ENCODE measurements at places on chromosomes 16 and 17.

DNA sequence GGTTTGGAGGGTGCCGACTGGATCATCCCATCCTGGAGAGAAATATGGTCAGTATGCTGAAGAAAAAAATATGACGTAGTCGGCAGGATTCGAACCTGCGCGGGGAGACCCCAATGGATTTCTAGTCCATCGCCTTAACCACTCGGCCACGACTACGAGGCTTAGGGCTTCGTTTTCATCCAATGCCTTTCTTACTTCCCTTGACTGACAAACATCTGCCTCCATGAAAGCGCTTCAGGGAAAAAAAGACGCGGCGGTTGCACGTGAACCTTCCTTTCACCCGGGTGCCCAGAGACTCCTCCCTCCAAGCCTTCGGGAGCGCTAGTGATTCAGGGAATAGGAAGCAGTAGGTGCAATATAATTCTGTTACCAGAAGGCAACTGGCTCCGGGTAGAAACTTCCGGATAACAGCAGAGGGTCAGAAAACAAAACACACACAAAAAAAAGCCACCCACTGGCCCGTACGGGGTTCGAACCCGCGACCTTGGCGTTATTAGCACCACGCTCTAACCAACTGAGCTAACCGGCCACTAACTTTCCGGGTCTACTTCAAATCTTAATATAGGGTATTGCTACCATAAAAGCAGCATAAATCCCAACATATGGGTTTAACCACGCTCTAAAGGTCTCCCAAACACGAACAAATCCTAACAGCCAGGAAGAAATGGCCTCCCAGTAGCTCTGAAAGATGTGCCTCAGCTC is 16.3 kb upstream of the AURKB start:
- no peak for DNase-seq

- no peak for DNase-seq
Observed at GRCh38 chr17:66403846-66404556, 101.6 kb downstream of the PRKCA start.

DNA sequence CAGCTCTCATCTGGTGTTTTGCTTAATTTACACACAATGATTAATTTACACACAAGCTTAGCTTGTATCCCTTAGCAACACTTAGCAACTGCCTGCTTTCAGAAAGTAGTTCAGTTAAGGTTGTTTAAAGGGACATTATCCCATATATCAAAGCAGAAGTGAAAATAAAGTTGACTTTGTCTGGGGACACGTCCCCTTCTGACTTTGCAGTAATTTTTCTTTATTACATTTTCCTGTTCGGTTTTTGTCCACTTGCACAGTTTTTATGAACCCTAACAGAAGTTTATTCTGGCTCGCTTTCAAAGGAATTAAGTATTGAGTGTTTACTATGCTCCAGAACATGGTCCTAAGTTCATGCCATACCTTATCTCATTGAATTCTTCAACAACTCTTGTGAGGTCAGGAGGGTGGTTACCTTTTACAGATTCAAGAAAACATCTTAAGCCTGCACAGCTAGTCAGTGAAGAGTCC is 41.5 kb downstream of the ARHGAP44 start:
- DNase-seq: no peak

- DNase-seq: no peak
Observed at GRCh38 chr16:58448890-58449289, 51.1 kb upstream of the NDRG4 start.

GRCh38 chr16:20910781-20911321 is 10.3 kb downstream of the LYRM1 start:
- no peak for DNase-seq

DNA sequence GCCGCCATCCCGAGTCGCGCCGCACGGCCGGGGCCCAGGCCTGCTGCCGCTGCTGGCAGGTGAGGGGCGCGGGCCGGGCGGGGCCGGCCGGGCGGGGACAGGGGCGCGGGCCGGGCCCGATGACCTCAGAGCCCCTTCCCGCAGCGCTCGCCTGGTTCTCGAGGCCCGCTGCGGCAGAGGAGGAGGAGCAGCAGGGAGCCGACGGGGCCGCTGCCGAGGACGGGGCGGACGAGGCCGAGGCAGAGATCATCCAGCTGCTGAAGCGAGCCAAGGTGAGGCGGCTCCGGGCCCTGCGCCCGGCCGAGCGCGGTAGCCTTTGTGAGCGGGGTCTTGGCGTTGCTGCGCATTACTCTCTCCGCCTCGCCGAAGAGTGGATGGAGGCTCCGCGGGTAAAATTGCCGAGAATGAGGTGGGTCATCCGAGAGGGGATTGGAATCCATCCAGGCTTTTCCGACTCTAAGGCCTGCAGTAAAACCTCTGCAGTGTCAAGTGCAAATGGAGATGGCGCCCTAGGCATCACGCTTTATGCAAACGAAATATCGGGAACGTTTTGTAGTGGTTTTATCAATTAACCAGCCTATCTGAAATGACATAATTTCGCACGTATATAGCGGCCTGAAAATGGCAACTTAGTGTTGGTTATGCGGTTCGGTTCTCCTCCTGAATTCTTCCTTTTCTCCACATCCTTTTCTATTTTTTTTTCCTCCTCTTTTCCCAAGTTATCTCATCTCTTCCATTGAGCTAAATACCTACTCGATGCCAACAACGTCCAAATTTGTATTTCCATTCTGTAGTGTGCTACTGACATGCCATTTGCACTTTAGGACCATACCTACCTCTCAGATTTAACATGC is 577 bp downstream of the TTC19 start:
- no peak for DNase-seq

DNA sequence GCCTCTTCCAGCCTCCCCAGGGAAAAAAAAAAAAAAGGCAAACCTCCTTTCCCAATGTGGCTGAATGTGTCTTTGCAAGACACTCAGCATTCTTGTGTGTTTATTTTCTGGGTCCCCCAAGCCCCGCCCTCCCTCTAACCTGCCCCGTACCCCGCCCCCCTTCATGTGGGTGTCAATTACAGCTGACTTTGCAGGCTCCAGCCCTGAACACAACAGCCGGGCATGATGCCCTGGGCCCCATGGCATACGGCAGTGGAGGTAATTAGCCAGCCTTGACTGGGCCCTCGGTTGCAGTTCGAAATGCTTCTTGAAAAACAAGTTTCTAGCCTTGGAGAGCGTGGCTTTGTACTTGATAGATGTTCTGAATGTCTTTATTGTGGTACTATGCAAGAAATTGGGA is 354.7 kb upstream of the RBFOX1 start:
- no peak for DNase-seq

GRCh38 chr17:77842528-77843147 is 115.9 kb upstream of the TNRC6C start:
- no peak for DNase-seq

- DNase-seq: no peak
Observed at GRCh38 chr16:51636920-51637769, 486.1 kb upstream of the SALL1 start.

DNA sequence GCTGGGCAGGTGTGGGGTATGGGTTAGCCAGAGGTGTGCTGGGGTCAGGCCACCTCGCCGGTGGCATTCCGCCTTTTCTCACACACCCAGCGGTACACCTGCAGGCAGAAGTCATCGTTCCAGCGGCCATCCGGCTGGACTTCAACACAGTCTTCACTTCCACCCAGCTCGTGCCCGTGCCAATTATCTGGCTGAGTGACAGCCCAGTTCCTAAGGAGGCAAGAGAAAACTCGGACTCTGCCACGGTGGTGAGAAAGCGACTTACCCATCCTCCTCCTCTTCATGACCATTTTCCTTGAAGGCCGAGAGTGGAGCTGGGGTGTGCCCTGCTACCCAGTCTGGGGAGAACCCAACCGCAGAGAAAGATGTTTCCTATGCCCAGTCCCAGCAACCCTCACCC is 13.1 kb downstream of the ASGR2 start:
- DNase-seq: no peak

DNA sequence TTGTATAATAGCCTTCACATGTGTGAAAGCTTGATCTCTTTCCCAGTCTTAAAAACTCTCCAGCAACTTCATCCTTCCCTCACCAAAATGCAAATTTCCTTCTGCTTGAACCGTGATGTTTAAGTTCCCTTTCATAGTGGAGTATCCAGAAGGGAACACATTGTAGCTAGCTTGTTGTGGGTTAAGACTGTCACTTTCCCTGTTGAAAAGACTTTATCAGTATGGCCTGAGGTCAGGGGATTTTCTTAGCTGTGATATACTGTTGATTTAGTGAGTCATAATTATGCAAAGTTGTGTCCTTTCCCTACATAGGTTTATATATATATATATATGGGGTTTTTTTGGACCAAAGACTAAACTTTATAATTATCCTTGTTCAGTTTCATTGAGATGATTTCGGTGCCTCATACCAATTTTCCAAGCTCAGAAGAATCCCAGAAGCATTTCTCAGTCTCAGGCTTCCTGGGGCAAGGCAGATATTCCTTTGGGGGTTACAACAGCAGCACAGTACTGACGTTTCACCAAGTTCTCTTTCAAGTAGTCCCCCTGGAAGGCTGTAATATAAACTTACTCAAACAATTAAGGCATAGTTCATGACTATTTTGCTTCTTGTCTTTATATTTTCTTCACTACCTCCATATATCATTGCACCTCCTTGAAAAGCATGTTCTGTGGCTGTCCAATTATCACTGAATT is 35.7 kb downstream of the ESRP2 start:
- DNase-seq: no peak

- no peak for DNase-seq
Observed at GRCh38 chr16:51815523-51815922, 664.5 kb upstream of the SALL1 start.

DNA sequence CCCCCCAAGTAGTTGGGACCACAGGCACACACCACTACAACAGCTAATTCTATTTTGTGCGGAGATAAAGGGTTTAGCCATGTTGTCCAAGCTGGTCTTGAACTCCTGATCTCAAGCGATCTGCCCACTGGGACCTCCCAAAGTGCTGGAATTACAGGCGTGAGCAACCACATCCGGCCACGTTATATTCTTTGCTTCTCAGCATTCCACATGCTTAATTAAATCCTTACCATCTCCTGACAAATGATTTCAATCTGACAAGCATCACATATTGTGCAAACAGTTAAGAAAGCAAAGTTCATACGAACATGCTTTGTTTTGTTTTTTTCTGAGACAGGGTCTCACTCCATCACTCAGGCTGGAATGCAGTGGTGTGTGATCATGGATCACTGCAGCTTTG is 18.2 kb downstream of the HIGD1B start:
- no peak for DNase-seq

GRCh38 chr16:89565506-89566372 is 5.3 kb downstream of the RPL13 start:
- no peak for DNase-seq

DNA sequence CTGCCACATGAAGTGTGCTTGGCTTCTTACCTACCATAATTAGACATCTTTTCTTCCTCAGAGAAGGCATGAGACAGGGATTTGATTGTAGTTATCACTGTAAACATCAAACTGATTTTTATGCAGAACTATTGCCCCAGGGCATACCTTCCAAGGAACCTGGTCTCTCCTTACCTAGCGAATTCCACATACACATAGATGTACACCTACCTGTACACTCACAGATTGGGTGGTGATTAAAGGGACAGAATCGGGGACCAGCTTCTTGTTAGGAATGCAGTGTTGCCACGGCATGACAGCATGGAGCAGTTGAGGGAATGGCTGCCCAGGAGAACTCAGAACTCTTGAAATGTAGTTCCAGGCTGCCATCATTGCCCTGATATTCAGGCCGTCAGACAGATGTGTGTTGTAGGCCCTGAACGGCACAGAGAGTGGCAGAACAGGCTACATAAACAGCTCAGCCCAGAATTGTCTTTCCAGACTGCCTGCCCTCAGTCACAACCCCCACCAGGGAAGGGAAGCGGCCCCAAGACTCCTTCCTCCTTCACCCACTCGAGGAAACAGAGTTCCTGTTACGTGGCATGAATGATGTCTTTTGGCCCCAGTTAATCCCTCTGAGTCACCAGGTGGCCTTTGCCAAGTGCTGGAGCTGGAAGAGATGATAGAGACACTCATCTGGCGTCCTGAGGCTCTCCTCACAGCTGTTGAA is 17.8 kb upstream of the NAGLU start:
- no peak for DNase-seq

- no peak for DNase-seq
Observed at GRCh38 chr17:68152161-68152571, 95.7 kb upstream of the AMZ2 start.

Measured in SK-N-MC (cell line).